ENCODE measurements at places on chromosomes 12 and 14.
A peak's percentile ranks its signal among the peaks of the same experiment; 100 is the strongest.

- DNase-seq: no peak
These were observed 266.4 kb downstream of the SSPN start for GRCh38 chr12:26461776-26462175.

DNA sequence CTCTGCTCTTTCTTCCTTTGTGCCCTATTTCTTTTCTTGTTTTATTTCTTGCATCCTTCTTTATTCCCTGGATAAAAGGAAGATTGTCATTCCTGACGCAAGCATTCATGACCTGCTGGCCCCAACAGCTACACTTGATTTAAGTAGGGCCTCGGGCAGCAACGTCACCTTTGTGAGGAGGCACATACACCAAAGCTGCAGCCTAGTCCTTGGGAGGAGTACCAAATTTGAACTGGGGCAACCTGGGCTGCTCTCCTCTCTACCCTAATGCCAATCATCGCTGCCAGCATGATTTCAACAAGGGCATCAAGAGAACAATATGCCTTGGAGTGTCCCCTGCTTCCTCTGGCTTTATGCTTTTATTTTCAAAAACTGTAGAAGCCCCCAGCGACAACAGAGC is 76.4 kb downstream of the C12orf50 start:
- DNase-seq: no peak

DNA sequence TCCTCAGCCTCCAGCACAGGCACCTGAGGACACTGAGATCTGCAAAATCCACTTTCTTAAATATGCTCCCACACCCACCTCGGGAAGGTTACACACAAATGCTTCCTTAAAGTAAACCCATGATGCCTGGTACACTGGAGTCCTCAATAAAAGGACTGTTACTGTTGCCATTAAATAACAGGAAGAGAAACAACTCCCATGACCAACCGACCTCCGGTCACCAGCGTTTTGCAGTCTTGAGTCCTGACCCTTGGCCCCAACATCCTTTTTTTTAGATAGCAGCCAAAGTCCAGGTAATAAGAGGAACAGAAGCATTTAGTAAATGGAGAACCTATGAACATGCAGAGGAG is 42.4 kb downstream of the ITPK1 start:
- no peak for DNase-seq

DNA sequence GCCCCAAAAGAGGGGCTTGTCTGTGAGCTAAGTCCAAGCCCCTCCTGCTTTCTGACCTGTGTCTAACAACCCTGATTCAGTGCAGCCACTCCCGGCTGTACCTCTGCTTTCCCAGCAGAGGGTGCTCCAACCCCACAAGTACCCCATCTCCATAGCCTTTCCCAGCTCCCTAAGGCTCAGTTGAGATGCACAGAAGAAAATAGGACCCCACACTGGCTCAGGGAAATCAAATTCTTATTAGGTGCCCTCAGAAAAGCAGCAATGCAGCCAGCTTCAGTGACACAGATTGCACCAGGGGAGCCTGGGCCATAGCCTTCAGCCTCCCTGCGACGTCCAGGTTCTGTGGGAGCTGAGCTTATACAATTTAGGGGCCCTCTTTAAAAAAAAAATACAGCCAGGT is 49.9 kb downstream of the LRRC74A start:
- peak; percentile 15 for DNase-seq

DNA sequence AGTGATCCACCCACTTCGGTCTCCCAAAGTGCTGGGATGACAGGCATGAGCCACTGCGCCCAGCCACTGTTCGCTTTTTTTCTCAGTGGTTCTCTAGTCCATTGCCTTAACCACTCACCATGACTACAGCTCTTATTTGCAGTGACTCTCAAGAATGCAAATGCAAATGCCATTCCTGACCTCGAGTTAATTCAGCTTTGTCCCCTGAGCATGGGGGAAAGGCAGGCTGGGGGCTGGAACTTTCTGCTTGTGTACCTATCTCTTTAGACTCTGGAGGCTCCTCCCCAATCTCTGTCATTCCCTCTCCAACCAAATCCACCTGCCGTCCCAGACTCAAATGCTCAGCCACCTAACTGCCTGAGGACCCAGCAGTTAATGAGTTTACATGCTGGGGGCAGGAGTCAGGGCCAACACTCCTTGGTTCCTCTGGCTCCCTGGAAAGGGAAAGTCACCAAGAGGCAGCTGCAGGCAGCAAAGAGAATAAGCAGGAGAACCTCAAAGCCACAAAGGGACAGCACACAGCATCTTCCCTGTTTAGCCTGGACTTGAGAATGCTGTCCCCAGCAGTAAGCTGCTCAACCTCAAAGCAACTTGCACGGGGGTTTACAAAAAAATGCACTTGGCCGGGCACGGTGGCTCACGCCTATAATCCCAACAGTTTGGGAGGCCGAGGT is 5.3 kb upstream of the HNF1A start:
- no peak for DNase-seq

DNA sequence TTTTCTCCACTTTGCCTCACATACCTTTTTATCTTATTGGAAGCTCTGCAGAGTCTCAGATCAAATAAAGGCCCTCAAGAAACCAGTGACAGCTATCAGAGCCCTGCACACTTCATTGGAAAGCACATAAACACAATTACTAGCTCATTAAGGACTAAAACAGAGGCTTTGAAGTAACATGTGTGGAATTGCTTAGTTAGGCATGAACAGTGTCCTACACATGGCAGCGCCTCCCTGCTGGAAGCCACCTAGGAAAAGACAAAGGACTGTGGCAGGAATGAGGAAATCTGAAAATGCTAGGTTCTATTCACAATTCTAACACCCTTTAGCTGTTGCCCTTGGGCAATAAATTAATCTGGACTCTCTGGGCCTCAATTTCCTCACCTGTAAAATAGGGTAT is 89.4 kb downstream of the SUDS3 start:
- DNase-seq: no peak

DNA sequence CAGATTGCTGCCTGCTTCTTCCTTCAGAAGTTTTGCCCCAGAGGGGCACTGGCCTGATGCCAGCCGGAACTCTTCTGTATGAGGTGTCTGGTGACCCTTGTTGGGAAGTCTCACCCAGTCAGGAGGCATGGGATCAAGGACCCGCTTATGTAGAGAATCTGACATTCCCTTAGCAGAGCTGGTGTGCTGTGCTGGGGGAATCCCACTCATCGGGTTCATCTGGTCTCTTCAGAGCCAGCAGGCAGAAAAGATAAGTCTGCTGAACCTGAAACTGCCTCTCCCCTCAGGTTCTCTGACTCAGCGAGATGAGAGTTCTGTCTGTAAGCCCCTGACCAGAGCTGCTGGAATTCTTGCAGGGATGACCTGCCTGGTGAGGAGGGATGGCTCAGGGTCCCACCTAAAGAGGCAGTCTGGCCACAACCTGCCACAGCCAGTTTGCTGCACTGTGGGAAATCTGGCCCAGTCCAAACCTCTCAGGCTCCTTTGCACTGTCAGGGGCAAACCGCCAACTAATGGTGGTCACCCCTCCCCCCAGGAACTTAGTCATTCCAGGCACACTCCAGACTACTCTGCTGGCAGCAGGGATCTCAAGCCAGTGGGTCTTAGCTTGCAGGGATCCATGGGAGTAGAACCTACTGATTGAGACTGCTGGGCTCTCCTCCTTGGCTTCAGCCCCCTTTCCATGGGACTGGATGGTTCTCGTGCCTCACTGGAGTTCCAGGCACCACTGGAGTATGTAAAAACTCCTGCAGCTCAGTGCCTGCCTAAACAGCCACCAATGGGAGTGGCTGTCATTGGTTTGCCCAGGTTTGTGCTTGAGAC is 4.1 kb downstream of the CLEC2D start:
- DNase-seq: no peak

GRCh38 chr14:74240794-74241651 is 1.8 kb downstream of the VSX2 start:
- no peak for DNase-seq

GRCh38 chr12:17949558-17950141 is 140.3 kb downstream of the RERGL start:
- no peak for DNase-seq

DNA sequence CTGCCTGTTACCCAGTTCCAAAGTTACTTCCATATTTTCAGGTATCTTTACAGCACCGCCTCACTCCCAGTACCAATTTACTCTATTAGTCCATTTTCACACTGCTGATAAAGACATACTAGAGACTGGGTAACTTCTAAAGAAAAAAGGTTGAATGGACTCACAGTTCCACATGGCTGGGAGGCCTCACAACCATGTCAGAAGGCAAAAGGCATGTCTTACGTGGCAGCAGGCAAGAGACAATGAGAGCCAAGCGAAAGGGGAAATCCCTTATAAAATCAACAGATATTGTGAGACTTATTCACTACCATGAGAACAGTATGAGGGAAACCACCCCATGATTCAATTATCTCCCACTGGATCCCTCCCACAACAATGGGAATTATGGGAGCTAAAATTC is 9.8 kb downstream of the AREL1 start:
- no peak for DNase-seq

DNA sequence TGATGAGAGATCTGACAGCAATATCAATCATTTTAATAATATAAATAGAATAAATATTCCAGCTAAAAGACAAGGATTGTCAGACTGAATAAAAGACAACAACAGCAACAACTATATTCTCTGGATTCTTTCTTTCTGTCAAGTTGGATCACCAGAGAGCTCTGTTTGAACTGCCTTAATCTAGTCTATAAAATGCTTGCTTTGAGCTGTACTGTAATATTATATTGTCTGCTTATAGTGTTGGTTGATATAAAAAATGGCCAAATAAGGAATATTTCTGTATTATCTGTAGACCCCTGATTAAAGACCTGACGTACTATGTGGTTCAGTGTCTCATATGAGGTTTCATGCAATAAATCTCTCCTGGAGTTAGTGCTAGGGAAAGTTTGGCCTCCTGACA is 46.3 kb upstream of the CSRP2 start:
- no peak for DNase-seq

DNA sequence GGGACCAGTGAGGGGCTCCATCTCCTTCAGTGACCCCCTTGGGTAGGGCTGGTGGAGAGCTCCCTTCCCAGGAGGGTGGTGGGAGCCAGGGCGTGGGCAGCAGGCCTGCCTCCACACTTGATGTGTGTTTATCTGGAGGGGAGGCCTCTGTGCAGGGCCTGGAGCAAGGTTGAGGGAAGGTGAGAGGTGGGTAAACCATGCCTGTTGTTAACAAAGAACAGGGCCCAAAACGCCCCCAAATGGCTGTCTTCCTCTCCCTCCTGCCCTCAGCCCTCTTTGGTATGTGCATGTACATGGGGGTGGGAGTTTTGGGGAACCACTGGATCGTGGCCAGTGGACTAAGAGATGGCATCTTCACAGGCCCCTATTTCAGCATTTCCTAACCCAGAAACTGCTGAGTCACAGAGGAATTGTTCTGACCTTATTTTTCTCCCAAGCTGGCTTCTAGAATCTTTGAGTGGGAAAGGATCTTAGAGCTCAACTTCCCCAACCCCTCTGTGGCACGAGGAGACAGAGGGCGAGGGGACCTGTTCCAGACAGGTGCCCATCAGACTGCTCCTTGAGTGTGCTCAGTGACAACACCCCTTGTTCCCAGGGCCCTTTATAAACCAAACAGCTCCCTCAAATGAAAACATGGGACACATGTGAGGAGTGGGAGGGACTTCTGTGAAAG is 3.6 kb downstream of the SLC48A1 start:
- DNase-seq: no peak

GRCh38 chr12:80847575-80847974 is 90.2 kb downstream of the LIN7A start:
- DNase-seq: no peak

GRCh38 chr12:110821917-110822316 is 24.9 kb upstream of the CCDC63 start:
- no peak for DNase-seq

- no peak for DNase-seq
These were observed 5.5 kb upstream of the TC2N start for GRCh38 chr14:91872517-91873470.

DNA sequence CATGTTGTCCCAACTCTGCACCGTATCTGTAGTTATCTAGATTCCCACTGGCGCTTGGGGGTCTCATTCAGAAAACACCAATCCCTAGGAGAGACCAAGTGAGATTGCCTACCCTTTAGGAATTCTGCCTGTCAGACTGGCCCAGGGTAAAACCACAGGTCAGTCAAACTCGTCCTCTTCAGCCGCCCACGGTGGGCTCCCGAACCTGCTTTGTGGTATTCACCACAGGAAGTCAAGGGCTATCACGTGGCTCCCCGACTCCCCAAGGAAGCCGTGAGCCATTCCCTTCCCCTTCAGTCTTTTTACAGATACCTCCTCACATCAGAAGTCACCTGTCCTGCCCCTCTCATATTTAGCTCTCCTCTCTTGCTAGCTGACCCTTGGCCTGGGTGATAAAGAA is 159.9 kb downstream of the EGLN3 start:
- DNase-seq: no peak

DNA sequence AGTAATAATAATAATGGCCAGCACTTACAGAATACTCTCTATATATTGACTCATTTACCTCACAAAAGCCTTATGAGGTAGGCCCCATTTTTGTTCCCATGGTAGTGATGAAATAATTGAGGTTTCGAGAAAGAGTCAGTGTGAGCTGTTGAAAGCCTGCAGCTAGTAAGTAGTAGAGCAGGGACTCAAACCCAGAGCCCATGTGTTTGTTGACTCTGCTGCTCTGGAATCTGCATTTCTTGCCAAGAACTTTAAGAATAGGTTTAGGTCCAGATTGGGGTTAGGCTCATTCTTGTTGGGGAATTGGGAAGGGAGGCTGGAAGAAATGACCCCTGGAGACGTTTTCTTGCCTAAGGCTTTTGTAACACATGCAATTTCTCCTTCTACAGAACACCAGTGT is 27.9 kb downstream of the DYRK4 start:
- DNase-seq: no peak

- no peak for DNase-seq
These were observed 594 bp downstream of the TAMALIN start for GRCh38 chr12:52007158-52007921.

GRCh38 chr12:108140501-108140900 is 11.4 kb downstream of the WSCD2 start:
- no peak for DNase-seq

DNA sequence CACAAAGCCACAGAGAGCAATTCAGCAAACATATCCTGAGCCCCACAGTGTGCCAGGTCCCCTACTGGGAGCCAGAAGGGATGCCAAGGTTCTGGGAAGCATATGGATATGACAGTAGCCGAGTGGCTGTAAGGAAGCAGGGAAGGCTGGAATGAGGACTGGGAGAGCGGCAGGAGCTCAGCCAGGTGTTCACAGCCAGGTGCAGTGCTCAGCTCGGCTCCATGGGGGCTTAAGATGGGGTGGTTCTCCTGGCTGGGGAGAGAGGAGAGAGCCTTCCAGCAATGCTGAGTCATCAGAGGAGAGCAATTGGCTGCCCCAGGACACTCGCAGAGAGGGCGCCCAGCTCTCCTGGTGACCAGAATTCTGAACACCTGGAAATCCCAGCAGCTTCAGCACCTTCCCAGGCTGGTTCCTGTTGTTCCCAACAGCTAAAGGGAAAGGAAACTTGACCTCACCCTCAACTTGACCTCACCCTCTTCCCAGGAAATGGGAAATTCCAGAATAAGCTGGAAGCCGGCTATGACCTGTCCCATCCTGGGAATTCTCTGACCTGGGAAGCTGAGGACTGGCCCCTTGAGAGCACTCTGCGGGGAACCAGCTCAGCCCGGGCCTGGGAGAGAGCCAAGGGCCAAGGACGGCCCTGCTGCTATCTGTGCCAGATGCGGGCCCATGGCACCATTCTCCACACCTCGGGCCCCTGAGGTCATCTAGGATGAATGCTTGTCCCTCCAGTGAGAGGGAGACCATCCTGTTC is 34.6 kb downstream of the SLC6A12 start:
- no peak for DNase-seq

GRCh38 chr14:52551696-52552062 is 626 bp downstream of the TXNDC16 start:
- no peak for DNase-seq

Data from activated CD4-positive, CD25-positive, alpha-beta regulatory T cell (primary cell).